Activated T-helper 1 cell treated with anti-CD3 and anti-CD28 coated beads, Interleukin-12 subunit alpha, Interleukin-12 subunit beta, Interleukin-2, Interleukin-4 antibody, amounts not matched to agents 30 ng/mL and 10 ng/mL and 1 ng/mL, durations not matched to agents 14 hours and 24 hours and 36 hours (primary cell): ENCODE measurements at places on chromosomes 12 and 14. TPM values are rescaled to one million over a fixed set of nuclear protein-coding genes. Genes with fewer than 3 reads are reported as not detected.

The CLEC4D gene
- total RNA-seq, result not detected in 2 replicates

DNA sequence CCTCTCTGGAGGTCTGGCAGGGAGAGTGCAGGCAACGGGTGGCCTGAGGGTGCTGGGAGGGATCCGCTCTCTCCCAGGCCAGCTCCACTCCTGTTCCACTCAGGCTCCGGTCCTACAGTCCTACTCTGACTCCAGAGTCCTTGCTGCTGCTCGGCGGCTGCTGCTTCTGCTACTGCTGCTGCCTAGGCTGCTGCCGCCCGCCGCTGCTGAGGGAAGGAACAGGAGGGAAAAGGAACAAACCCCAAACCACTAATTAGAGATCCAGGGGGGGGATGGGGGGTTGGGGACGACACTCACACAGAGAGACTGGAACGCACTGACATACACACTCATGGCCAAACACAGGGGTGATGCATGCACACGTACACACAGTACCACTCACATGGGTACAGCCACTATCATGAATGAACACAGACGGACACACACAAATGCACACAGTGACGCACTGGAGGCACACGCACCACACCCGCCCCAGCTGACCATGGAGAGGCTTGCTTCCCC is at the start of gene SP7:
Gene SP7 (minus strand): TSS at position 174 of the 501 bp plus-strand sequence. CDS start 708 bp downstream, outside the sequence.
- no peak for DNase-seq

- no peak for DNase-seq
These were observed 206.6 kb downstream of the CACNA1C start for GRCh38 chr12:2259369-2259768.

DNA sequence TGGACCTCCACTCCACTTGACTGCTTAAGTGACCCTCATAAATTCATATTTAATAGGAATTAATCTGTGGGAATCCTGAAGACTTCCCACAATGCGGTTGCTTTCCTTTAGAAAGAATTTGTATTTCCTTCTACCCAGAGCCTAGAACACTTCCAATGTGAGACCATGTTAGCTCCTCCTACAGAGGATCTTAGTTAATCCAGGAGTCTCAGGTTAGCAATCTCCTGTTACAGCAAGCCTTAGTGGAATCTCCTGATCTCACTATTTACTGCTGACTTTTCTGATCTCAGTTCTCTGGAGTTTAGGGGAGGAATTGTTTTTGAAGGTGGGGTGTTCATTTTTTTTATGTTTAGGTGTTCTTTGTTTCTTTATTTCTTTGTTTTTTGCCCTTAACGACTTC is 186.0 kb downstream of the SLC25A21 start:
- no peak for DNase-seq

DNA sequence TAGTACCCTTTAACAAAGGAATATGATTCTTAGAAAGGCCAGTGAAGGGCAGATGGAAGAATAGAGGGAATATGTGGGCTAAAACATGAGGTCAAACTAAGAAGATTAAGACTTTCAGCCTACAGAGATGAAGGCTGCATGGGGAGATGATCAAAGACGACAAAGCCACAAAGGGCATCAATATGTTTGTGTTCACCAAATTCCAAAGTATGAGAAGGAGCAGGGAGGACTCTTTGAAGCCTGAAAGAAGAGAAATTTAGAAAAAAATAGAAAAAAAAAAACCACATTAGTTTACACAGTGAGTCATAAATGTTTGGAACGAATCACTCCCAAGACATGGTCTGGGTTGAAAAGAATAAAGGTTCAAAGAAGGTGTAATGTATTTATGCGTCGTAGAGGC is 131.8 kb downstream of the NEDD1 start:
- no peak for DNase-seq

- DNase-seq, result no peak
These were observed 13.5 kb downstream of the PHLDA1 start for GRCh38 chr12:76018111-76018510.
